SJCRH30 (cell line): ENCODE measurements at places on chromosomes 6 and 20. TPM values are rescaled to one million over a fixed set of nuclear protein-coding genes. Genes with fewer than 3 reads are reported as not detected.
A peak's percentile ranks its signal among the peaks of the same experiment; 100 is the strongest.

DNA sequence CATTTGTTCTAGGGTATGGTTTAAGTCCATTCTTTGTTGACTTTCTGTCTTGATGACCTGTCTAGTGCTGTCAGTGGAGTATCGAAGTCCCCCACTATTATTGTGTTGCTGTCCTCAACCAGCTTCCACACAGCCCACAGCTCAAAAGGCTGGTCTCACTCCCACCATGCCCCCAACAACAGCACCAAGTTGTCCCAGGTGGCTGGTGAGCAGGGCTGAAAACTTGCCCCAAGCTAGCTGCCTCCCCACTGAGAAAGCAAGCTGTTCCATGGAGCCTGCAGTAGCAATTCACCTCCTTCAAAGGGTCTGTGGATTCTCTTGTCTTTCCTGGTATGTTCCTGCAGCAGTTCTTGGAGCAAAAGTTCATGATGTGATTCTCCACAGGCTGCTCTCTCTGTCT, 221.0 kb downstream of the SYNDIG1 start:
- H3K27me3 ChIP-seq, result no peaks in the 10 kb centered on the region; the same call in 1 of the 2 replicates
- no peak overlapping the region for H3K27ac ChIP-seq
- no peak for DNase-seq
- peaks cover 6% of the 10 kb centered on the region for H3K4me1 ChIP-seq
- no peak overlapping the region for H3K4me3 ChIP-seq

GRCh38 chr6:37072526-37072925, 67.1 kb downstream of the FGD2 start:
- no peak overlapping the region for H3K4me3 ChIP-seq
- DNase-seq, result no peak
- H3K27me3 ChIP-seq, result peaks cover 4% of the 10 kb centered on the region; the same call in 1 of the 2 replicates

- no peaks in the 10 kb centered on the region for H3K27me3 ChIP-seq
- peak; percentile 6 for DNase-seq
- no peak overlapping the region for H3K27ac ChIP-seq
- no peaks in the 10 kb centered on the region for H3K4me1 ChIP-seq
- H3K36me3 ChIP-seq, result no peaks in the 10 kb centered on the region
These were observed 105.5 kb downstream of the HUS1B start for GRCh38 chr6:551405-551804.

GRCh38 chr20:60090631-60091030, 132.4 kb downstream of the CDH26 start:
- no peak for DNase-seq
- H3K4me3 ChIP-seq, result no peak overlapping the region
- 0 out of 2 replicates have a peak, but pooled peaks cover 2% of the 10 kb centered on the region for H3K4me1 ChIP-seq
- peaks cover 17% of the 10 kb centered on the region; the same call in 1 of the 2 replicates for H3K27me3 ChIP-seq
- no peak overlapping the region for H3K27ac ChIP-seq

Gene SF3B5
- 116 and 118 TPM in 2 replicates for total RNA-seq

- no peaks in the 10 kb centered on the region for H3K4me1 ChIP-seq
- no peaks in the 10 kb centered on the region for H3K27me3 ChIP-seq
- no peak overlapping the region for H3K27ac ChIP-seq
- no peak overlapping the region for H3K4me3 ChIP-seq
- no peak for DNase-seq
These were observed 40.5 kb downstream of the CBLN4 start for GRCh38 chr20:55964790-55965189.

Gene HLA-DRA
- not detected in 2 replicates for total RNA-seq

GRCh38 chr20:43835944-43836508, 78.6 kb upstream of the TOX2 start:
- no peaks in the 10 kb centered on the region for H3K36me3 ChIP-seq
- H3K27me3 ChIP-seq, result peaks cover 6% of the 10 kb centered on the region; the same call in 1 of the 2 replicates
- H3K4me1 ChIP-seq, result no peaks in the 10 kb centered on the region
- no peak for DNase-seq
- no peak overlapping the region for H3K4me3 ChIP-seq
- H3K27ac ChIP-seq, result no peak overlapping the region

DNA sequence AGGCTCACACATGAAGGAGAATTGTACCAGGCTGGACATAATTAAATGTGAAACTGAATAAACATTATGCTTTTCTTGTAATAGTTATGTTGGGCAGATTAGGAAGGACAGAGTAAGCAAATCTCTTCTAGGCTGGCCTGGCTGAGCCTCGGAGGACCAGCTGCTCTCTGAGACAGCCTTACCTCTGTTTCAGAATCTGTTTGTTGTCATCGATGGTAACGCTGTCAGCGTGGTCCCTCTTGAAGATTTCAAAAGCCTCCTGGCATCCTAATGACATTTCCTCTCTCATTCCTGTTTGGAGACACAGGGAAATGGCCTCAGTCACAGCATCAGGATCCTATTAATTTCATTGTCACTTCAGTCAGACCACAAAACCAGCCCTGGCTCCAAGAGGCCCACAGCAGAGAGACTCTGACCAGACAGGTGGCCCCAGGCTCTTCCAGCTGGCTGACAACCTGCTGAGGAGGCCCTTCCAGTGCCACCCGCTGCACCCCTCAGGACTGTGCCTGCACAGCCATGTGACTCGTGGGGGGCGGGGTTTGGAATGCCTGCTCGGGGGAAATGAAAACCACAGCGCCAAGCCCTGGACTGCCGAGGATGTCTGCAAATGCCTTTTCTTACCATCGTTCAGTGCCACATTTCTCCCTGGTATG, 108.5 kb upstream of the KCNK16 start:
- no peaks in the 10 kb centered on the region for H3K27me3 ChIP-seq
- 0 out of 2 replicates have a peak overlapping the region, but pooled peaks have one; percentile 9 for H3K27ac ChIP-seq
- H3K4me3 ChIP-seq, result peak overlapping the region; percentile 4
- H3K36me3 ChIP-seq, result no peaks in the 10 kb centered on the region

- peaks cover 7% of the 10 kb centered on the region for H3K4me1 ChIP-seq
- no peaks in the 10 kb centered on the region for H3K27me3 ChIP-seq
- H3K27ac ChIP-seq, result no peak overlapping the region
These were observed 2.3 kb downstream of the SNX9 start for GRCh38 chr6:157825243-157825904.

DNA sequence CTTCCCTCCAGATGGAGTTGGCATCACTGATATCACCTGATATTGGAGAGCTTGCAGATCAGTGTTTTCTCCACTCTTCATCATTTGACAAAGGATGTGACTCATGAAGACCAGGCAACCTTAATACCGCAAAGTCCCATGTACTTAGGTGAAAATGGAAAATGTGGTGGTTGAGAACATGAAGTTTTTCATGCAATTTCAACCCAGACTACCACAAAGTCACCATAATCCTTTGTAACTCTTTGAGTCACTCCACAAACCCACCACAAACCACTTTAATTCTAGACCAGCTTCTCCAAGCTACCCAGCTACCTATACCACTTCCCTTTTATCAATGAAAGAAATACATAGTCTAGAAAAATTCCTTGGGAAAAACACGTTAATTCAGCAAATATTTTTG, 7.1 kb downstream of the NHLRC1 start:
- no peaks in the 10 kb centered on the region for H3K4me1 ChIP-seq
- no peak overlapping the region for H3K27ac ChIP-seq
- no peak overlapping the region for H3K4me3 ChIP-seq
- no peaks in the 10 kb centered on the region for H3K36me3 ChIP-seq
- no peaks in the 10 kb centered on the region for H3K27me3 ChIP-seq
- no peak for DNase-seq

DNA sequence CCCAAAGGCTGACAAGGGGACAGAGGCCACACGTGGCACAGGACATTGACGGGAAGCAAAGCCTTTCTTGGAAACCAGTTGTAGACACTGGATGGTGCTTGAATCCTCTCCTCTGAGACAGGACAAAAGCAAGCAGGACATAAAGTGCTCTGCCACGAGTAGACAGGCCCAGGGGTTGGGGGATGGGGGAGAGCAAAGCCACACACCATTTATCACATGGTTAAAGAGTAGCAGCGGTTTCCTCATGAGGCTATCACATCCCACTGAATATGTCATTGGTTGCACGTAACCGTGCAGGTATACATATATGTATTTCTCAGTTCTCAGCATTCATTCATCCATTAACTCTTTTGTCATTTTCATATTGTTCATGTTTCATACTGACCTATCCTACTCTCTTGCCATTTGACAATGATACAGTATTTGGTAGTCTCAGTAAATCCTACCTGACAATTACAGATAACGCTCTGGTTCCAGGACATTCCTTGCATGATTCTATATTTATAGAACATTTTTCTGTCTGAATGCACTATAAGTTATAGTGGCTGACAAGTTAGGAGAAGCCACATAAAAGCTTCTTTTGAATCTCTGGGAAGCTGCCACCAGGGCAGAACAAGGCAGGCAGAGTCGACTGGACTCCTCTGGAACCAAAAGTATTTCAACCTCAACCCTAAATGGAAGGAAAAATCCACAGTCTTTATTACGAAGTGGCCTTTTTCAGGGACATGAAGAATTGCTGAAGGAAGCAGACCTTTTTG, 23.5 kb downstream of the METTL24 start:
- H3K4me1 ChIP-seq, result no peaks in the 10 kb centered on the region
- H3K27ac ChIP-seq, result no peak overlapping the region
- H3K27me3 ChIP-seq, result 0 out of 2 replicates have a peak, but pooled peaks cover 4% of the 10 kb centered on the region
- no peaks in the 10 kb centered on the region for H3K36me3 ChIP-seq

Gene SPTLC3
- not detected in 2 replicates for total RNA-seq

Gene SFTA2
- not detected in 2 replicates for total RNA-seq

DNA sequence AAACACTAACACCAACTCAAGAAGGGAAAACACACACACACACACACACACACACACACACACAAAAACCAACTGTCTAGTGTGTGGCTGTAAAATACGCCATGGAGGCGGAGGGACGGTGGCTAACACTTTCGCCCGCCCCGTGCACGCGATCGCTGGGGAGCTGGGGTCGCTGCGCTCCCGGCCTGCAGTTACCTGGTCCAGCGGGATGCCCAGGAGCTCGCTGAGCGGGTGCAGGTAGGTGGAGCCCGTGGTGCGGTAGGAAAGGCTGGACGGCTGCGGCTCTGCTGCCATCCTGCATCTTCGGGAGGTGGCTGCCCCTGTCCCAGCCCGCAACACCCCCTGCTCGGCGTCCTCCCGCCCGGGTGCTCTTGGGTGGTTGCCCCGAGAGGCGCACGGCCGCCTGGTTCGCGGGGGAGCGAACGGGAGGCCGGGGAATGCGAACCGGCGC, 303 bp downstream of the MBOAT1 start:
- peak overlapping the region; percentile 79 for H3K4me3 ChIP-seq
- peak overlapping the region; percentile 55 for H3K27ac ChIP-seq
- DNase-seq, result no peak
- H3K4me1 ChIP-seq, result no peaks in the 10 kb centered on the region

- no peaks in the 10 kb centered on the region for H3K27me3 ChIP-seq
- no peak overlapping the region for H3K4me3 ChIP-seq
- peaks cover 16% of the 10 kb centered on the region for H3K4me1 ChIP-seq
- H3K36me3 ChIP-seq, result no peaks in the 10 kb centered on the region
- no peak for DNase-seq
These were observed 12.9 kb downstream of the CASS4 start for GRCh38 chr20:56424931-56425330.

DNA sequence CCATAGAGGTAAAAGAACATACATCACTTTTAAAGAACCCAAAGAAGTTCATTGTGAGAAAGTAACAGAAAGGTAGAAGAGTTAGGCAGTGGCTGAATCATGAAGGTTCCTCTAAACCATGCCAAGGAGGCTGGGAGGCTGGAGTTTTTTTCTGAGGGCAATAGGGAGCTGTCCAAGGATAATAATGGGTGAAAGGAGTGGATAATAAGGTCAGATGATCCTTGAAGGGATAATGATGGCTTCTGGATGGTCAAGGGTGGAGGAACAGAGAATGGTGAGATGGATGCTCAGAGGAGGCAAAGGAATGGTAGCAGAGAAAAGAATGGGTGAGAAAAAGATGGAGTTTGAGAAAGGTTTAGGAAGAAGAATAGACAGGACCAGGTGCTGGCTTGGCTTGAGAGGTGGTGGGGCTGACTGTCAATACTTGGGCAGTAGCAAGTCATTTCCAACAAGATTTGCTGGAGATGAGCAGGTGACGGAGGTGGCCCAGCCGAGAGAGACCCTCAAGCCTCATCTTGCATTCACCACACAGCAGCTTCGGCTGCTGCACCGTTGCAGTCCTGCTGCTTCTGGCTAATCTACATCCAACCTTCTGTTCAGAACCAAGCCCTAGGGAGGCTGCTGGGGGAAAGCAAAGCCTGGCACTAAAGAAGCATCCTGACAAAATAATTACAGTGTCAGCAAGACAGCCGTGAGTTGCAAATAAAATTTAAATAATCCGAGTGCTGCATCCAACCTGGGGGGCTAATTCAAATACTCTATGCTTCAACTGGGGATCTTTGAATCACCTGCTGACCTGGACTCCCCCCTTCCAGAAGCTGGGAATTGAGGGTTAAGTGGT, 131.2 kb upstream of the KCNG1 start:
- H3K4me3 ChIP-seq, result no peak overlapping the region
- H3K36me3 ChIP-seq, result no peaks in the 10 kb centered on the region
- no peak for DNase-seq
- no peaks in the 10 kb centered on the region for H3K4me1 ChIP-seq
- H3K27ac ChIP-seq, result no peak overlapping the region

Gene RHAG
- not detected in 2 replicates for total RNA-seq

- no peak overlapping the region for H3K4me3 ChIP-seq
- no peak for DNase-seq
- H3K36me3 ChIP-seq, result peaks cover 12% of the 10 kb centered on the region
- peaks cover 53% of the 10 kb centered on the region for H3K4me1 ChIP-seq
- no peaks in the 10 kb centered on the region for H3K27me3 ChIP-seq
- no peak overlapping the region for H3K27ac ChIP-seq
These were observed 39.7 kb downstream of the SYNJ2 start for GRCh38 chr6:158021376-158021775.

DNA sequence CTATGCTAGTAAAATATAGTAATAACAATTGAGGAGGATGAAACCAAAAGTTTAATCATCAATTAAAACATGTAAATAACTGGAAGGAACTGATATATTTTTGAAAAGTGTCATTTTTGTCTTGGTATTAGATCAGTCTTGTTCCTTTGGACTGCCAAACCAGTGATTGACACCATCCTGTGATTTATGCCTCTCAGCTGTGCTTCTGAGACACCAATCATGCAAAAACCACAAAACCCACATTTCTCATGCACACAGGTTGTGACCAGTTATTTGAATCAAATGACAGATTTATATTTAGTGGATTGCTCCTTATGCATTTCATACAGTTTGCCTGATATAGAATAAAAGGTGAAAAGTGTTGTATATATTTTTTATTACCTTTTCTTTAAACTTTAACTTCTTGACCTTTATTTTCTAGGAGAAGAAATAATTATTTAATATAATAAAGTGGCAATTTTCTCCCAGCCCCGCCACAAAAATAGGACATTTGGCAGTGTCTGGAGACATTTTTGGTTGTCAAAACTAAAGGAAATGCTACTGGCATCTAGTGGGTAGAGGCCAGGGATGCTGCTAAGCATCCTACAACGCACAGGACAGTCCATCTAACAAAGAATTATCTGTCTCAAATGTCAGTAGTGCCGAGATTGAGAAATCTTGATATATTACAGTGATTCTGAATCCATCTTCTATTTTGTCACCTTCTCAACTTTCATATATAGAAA, 383.6 kb downstream of the BCKDHB start:
- no peak overlapping the region for H3K27ac ChIP-seq
- no peaks in the 10 kb centered on the region for H3K27me3 ChIP-seq
- H3K4me3 ChIP-seq, result no peak overlapping the region

Gene GHRH
- not detected in 2 replicates for total RNA-seq

Gene PARD6B
- total RNA-seq, result 2.3 and 2.8 TPM in 2 replicates

Gene RBPJL
- total RNA-seq, result not detected in 2 replicates

Gene TRIM40
- not detected in 2 replicates for total RNA-seq

GRCh38 chr20:39289316-39289715, 327.2 kb downstream of the DHX35 start:
- H3K4me3 ChIP-seq, result no peak overlapping the region
- no peak overlapping the region for H3K27ac ChIP-seq
- no peaks in the 10 kb centered on the region for H3K36me3 ChIP-seq
- peaks cover 5% of the 10 kb centered on the region; the same call in 1 of the 2 replicates for H3K27me3 ChIP-seq
- no peaks in the 10 kb centered on the region for H3K4me1 ChIP-seq
